Activated T-helper 1 cell treated with Interleukin-2 at 50 U/mL for 16 hours (primary cell): ENCODE measurements at places on chromosomes 4 and X.

DNA sequence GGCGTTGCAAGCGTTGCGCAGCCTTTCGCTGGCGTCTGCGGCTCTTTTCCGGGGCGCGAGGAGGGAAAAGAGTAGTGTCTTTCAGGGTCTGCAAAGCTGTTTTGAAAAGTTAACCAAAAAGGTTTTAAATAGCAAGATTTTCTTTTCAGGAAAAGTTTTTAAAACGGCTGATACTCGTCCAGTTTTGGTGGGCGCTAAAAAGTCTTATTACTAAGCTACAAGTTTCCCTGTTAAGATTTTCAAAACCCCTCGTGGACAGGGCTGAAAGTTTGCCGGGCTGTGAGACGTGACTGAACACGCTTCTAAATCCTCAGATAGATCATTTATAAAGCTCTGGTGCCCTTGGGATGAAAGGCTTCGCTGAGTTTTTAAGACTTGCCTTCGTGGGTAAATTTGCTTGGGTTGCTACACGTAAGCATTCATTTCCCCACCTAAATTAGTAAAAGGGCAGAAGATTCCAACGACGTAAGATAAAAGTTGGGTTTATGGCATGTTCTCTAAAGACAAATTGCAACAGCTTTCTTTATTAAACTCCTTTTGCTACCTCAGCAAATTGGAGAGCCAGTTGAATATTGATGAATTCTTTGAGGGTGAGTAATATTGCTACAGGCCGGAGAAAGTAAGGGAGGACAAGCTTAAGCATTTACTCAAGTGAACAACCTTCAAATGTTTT is 91.5 kb downstream of the HPRT1 start:
- no peak for DNase-seq

- no peak for DNase-seq
These were observed 5.6 kb downstream of the PDGFRA start for GRCh38 chr4:54234497-54235205.

GRCh38 chrX:153626863-153627674 is 19.9 kb upstream of the DUSP9 start:
- no peak for DNase-seq

GRCh38 chr4:183721207-183722081 is 62.4 kb downstream of the TRAPPC11 start:
- peak; percentile 30 for DNase-seq

- DNase-seq: no peak
These were observed 76.9 kb upstream of the SCOC start for GRCh38 chr4:140296335-140297220.

- no peak for DNase-seq
These were observed 3.5 kb upstream of the HTRA3 start for GRCh38 chr4:8266088-8266487.

- no peak for DNase-seq
These were observed 33.8 kb downstream of the OTUD6A start for GRCh38 chrX:70096052-70096451.

DNA sequence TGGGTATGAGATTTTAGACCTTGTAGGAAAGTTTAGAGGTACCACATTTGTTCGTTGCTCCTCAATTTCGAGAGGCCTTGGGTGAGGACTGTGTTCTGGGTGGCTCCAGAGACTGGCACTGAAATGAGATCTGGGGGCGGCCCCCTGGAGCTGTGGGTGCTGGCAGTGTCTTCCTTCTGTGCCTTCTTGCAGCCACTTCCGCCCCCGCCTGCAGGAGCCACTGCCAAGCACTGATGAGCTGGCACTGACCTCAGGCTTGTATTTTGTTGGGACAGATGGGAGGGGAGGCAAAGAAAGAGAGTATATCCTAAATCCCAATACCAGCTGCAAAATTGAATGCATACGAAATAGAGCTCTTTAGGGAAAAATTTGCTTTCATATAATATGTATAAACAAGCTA is 64.5 kb upstream of the CLDN34 start:
- DNase-seq: no peak
